CD8-positive, alpha-beta T cell (primary cell): ENCODE measurements at places on chromosomes 7 and 10. TPM values are rescaled to one million over a fixed set of nuclear protein-coding genes. Genes with fewer than 3 reads are reported as not detected.

Gene MDH2
- total RNA-seq, result 73.0 TPM

Gene TWIST1
- total RNA-seq, result not detected

Gene KCNH2
- total RNA-seq, result 0.97 TPM

Gene ATOH7
- total RNA-seq, result not detected

Gene ORC5
- 9.7 TPM for total RNA-seq

Gene CCDC172
- total RNA-seq, result not detected

Gene FRG2B
- not detected for total RNA-seq

Gene TAS2R5
- 0.27 TPM for total RNA-seq

Gene FFAR4
- total RNA-seq, result not detected

Gene PRF1
- total RNA-seq, result 57.3 TPM

DNA sequence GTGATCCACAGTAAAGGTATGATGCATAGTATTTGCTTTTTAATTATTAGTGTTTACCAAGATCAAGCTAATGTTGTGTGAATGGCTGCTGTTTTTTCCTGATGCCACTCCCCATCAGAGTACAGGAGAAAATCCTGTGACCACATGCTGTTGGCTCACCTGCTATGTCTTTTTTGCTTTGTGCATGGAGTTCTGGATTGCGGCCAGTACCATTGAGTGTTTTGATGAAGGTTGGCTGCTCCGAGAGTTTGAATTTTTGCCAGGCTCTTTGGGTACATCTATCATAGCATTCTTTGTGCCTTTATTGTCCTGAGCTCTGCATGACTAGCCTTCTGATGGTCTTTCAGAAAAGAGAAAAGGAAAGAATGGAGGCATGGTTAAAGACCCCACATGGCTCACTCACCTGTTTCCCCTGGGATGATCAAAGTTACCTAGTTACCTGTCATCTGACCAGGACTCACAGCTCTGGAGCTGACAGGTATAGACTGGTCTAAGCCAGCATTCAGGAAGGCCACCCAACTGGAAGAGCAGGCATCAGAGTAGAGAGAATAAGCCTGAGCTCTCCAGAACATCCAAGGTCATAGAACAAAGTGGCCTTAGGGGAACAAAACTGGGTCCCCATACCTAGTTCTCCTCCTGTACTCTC lies 11.8 kb upstream of the SGPL1 start:
- DNase-seq, result no peak

GRCh38 chr10:20089879-20090278 lies 273.6 kb downstream of the PLXDC2 start:
- DNase-seq, result no peak

GRCh38 chr7:496528-497295 lies 22.9 kb downstream of the PDGFA start:
- no peak for DNase-seq

GRCh38 chr10:26579256-26580063 lies 118.0 kb upstream of the PDSS1 start:
- DNase-seq, result no peak

- no peak for DNase-seq
Measured at GRCh38 chr7:98698976-98699375, 81.9 kb downstream of the NPTX2 start.

GRCh38 chr7:25989140-25989705 lies 162.8 kb upstream of the NFE2L3 start:
- DNase-seq, result no peak

DNA sequence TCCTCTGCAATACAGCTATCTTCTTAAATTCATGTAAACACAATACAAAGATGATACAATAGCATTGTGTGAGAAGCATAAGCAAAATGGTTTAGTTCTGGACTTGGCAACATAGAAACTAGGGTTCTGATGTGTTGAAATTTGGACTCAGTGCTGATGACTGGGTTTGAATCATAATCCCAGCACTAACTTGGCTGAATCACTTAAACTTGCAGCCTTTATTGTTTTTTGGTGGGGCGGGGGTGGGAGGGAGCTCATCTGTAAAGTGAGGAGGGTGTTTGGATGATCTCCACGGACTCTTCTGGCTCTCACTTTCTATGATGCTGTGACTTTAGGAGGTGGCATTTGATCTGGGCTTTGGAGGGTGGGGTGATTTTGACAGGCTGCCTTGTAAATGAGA lies 158.2 kb downstream of the WNT2 start:
- no peak for DNase-seq

GRCh38 chr7:132771301-132771730 lies 195.0 kb upstream of the PLXNA4 start:
- DNase-seq, result peak; percentile 19

- DNase-seq, result no peak
Measured at GRCh38 chr7:117640465-117640864, 160.6 kb downstream of the CFTR start.

GRCh38 chr7:79452032-79452494 lies 1.4 kb downstream of the MAGI2 start:
- DNase-seq, result peak; percentile 14
